ENCODE measurements at places on chromosomes 1 and 21. TPM values are rescaled to one million over a fixed set of nuclear protein-coding genes. Genes with fewer than 3 reads are reported as not detected.

Gene SMCP
- not detected for total RNA-seq

Gene EPHB2
- total RNA-seq, result 32.5 TPM

Gene CGN
- total RNA-seq, result 1.8 TPM

Gene PADI4
- not detected for total RNA-seq

Gene CCT3
- 397 TPM for total RNA-seq

Gene RUNX3
- 5.7 TPM for total RNA-seq

Gene FASLG
- not detected for total RNA-seq

Gene CASP9
- total RNA-seq, result 5.0 TPM

Gene CFHR2
- not detected for total RNA-seq

Gene ZNF648
- total RNA-seq, result not detected

Gene LEFTY1
- total RNA-seq, result 0.46 TPM

Gene EFNA3
- total RNA-seq, result 9.8 TPM

Gene EFCAB7
- total RNA-seq, result 2.3 TPM

Gene EIF3I
- 279 TPM for total RNA-seq

Gene LEPR
- total RNA-seq, result 1.8 TPM

Gene PATJ
- total RNA-seq, result 4.2 TPM

Gene CFHR5
- total RNA-seq, result not detected

Gene GPA33
- total RNA-seq, result not detected

Gene OR2L2
- not detected for total RNA-seq

Gene FMO2
- not detected for total RNA-seq

Gene KRTAP20-3
- not detected for total RNA-seq
